Activated T-helper 1 cell treated with anti-CD3 and anti-CD28 coated beads, Interleukin-12 subunit alpha, Interleukin-12 subunit beta, Interleukin-2, Interleukin-4 antibody, amounts not matched to agents 30 ng/mL and 10 ng/mL and 1 ng/mL, durations not matched to agents 14 hours and 24 hours and 36 hours (primary cell): ENCODE measurements at places on chromosomes 13 and 19.
A peak's percentile ranks its signal among the peaks of the same experiment; 100 is the strongest.

GRCh38 chr19:38683393-38684077, 36.1 kb downstream of the ACTN4 start:
- H3K4me1 ChIP-seq = peaks cover 92% of the 10 kb centered on the region
- H3K27ac ChIP-seq = peak overlapping the region; percentile 23
- peak overlapping the region; percentile 31 for H3K4me3 ChIP-seq
- no peaks in the 10 kb centered on the region for H3K27me3 ChIP-seq

GRCh38 chr13:101453784-101454201, 1.3 kb downstream of the ITGBL1 start:
- peaks cover 6% of the 10 kb centered on the region for H3K27me3 ChIP-seq
- H3K36me3 ChIP-seq = no peaks in the 10 kb centered on the region
- no peak overlapping the region for H3K27ac ChIP-seq

DNA sequence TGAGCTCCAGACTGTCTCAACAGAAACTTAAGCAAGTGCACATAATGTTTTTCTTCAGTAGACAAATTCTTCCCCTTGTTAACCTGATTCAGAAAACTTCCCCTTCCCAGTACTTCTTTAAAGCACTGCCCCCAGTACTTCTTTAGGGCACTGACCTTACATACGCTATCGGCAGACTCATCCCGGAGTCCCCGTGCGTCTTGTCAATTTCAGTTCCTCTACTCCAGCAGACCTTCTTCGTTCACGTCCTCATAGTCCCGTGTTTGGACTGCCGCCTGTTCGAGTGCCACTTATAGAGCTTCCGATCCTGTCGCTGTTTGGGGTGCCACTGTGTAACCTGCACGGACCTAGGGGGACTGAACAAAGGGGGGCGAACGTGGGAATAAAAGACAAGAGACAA, 29.0 kb downstream of the ZNF627 start:
- no peak for DNase-seq
- H3K36me3 ChIP-seq = peaks cover 3% of the 10 kb centered on the region
- no peaks in the 10 kb centered on the region for H3K4me1 ChIP-seq
- peaks cover 13% of the 10 kb centered on the region for H3K27me3 ChIP-seq

GRCh38 chr19:14395262-14395661, 14.0 kb downstream of the ADGRE5 start:
- H3K36me3 ChIP-seq = peaks cover 44% of the 10 kb centered on the region
- DNase-seq = no peak
- no peaks in the 10 kb centered on the region for H3K4me1 ChIP-seq
- H3K27me3 ChIP-seq = no peaks in the 10 kb centered on the region

DNA sequence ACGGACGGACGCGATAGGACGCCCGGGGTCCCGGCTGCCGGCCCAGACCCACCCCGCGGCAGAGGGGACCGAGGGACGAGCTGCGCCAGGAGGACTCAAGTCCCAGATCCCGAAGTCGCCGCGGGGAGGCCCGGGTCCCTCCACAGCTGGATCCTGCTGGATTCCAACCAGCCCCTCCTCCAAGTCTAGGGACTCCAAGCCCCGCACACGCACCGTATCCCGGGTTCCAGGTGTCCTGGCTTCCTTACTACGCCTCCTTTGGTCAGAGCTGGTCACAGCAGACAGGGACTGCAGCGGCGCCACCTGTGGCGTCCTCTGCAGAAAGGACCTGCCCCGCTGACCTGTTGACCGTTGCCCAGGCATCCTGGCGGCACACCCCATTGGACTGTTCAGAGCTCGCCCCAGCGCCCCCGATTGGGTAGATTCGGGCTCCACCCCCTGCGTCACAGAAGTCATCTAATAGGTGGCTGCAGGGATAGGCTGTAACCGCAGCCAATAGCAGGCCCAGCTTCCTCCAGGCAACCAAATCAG, 29.0 kb upstream of the ZNF709 start:
- no peak overlapping the region for H3K27ac ChIP-seq
- no peak overlapping the region for H3K4me3 ChIP-seq

GRCh38 chr19:33490041-33490451, 31.5 kb downstream of the PEPD start:
- no peaks in the 10 kb centered on the region for H3K4me1 ChIP-seq
- no peak overlapping the region for H3K4me3 ChIP-seq
- no peak overlapping the region for H3K27ac ChIP-seq
- H3K36me3 ChIP-seq = no peaks in the 10 kb centered on the region

DNA sequence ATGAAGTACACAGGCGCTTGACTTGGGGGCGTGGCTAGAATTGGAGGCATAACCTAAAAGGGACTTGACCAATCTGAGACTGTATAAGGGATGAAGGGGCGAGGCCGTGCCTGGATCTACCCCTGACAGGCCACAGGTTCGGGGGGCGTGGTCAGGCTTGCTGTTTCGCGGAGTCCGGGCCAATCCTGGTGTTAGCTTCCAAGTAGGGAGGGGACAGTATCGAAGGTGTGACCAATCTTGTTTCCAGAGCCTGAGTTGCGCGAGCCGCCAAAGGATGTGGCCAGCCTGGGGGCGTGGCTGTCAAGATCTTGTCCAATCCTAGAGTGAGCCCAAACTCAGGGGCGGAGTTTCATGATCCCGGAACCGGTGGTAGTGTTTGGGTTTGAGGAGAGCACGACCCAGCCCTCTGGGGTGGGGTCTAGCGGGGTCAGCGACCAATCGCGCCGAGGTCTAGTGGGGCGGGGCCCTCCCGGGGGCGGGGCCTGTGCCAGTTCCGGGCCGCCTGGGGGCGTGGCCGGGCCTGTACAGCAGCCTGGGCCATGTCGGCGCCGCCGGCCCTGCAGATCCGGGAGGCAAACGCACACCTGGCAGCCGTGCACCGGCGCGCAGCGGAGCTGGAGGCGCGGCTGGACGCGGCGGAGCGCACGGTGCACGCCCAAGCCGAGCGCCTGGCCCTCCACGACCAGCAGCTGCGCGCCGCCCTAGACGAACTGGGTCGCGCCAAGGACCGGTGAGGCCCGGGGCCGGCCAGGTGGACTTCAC, at the start of gene VMAC:
Gene VMAC, plus strand, starts transcription at position 521 of the 762 bp plus-strand sequence. Its CDS starts 19 bp downstream, at position 540.
- peaks cover 30% of the 10 kb centered on the region for H3K4me1 ChIP-seq
- peak; percentile 100 for DNase-seq
- H3K4me3 ChIP-seq = peak within 1 kb of the TSS; percentile 99

GRCh38 chr13:110944121-110944967, 29.5 kb upstream of the ANKRD10 start:
- peak overlapping the region; percentile 51 for H3K4me3 ChIP-seq
- peak; percentile 53 for DNase-seq
- peaks cover 56% of the 10 kb centered on the region for H3K4me1 ChIP-seq
- no peaks in the 10 kb centered on the region for H3K27me3 ChIP-seq
- H3K36me3 ChIP-seq = peaks cover 4% of the 10 kb centered on the region

DNA sequence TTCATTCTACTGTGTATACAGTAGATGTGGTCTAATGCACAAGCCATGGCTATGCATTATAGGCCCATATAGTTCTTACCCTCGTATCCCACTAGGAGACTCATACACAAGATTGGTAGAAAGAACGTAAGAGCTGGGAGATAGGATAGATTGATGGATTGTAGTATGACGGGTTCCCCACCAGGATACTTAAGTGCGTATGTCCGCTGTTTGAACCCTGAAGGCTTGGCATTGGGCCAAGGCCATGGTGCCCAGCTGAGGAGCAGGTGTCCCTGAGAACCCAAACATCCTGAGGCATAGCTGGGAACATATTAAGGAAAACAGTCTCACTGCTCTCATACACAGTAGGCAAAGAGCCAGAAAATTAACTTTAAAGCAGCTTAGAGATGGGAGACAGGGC, 617.5 kb upstream of the KLF12 start:
- no peak overlapping the region for H3K27ac ChIP-seq
- DNase-seq = no peak
- H3K27me3 ChIP-seq = no peaks in the 10 kb centered on the region
- no peaks in the 10 kb centered on the region for H3K36me3 ChIP-seq

GRCh38 chr19:49017041-49017665, at the start of gene LHB:
TSS of gene LHB (minus strand) at chr19:49017091. CDS start at chr19:49017081, 10 bp downstream.
- peaks cover 20% of the 10 kb centered on the region for H3K4me1 ChIP-seq
- DNase-seq = no peak
- H3K36me3 ChIP-seq = peaks cover 14% of the 10 kb centered on the region

GRCh38 chr13:52459668-52460067, 4.4 kb downstream of the CKAP2 start:
- H3K4me1 ChIP-seq = peaks cover 79% of the 10 kb centered on the region
- H3K4me3 ChIP-seq = no peak overlapping the region
- no peak overlapping the region for H3K27ac ChIP-seq
- no peaks in the 10 kb centered on the region for H3K27me3 ChIP-seq
- peaks cover 28% of the 10 kb centered on the region for H3K36me3 ChIP-seq

DNA sequence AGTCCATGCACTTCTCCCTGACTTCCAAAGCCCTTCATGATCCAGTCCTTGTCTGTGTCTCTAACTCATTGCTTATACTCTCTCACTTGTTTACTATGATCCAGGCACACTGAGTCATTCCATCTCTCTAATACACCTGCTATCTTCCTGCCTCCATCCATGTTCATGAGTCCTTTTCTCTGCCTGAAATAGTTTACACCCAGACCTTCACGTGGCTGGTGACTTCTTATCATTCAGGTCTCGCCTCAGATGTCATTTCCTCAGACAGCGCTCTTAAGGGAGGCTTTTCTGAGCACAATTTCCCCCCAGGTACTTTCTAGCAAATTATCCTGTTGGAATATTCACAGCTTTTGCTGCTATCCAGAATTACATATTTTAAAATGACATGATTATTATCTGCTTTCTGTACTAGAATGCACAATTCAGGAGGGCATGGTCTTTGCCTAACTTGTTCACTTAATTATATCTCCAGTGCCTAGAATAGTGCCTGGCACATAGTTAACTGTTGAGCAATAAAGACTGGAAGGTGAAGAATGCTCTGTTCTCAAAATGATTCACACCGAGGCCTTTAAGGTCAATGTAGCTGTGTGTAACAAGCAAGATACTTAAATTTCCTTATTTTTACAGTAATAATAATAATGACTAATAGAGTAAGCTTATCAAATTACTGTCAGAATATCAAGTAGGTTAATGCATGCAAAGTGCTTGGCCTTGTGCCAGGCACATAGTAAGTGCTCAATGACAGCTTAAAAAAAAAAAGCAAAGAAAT, 183.7 kb upstream of the SPRY2 start:
- no peak overlapping the region for H3K4me3 ChIP-seq
- no peaks in the 10 kb centered on the region for H3K36me3 ChIP-seq
- no peaks in the 10 kb centered on the region for H3K4me1 ChIP-seq
- no peaks in the 10 kb centered on the region for H3K27me3 ChIP-seq

DNA sequence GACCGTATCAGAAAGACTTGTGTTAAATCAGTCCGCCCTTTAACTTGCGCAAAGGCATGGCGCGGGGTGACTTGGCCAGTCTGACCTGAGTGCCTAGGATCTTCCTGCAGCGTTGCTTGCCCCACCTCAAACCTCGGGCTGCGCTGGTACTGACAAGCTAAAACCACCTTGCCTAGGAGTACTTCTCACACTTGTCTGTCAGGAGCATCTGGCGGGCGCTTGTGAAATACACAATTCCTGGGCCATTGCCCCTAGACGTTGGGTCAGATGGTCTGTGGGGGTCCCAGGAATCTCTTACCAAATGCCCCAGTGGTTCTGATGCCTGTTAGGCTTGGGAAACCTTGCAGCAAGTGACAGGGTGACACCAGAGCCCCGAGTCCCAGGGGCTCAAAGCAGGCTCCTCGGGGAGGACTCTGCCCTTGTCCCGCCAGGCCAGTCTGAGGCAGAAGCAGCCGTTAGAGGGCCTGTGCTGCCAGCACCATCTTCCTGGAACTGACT, 12.9 kb downstream of the CEBPG start:
- peaks cover 5% of the 10 kb centered on the region for H3K4me1 ChIP-seq
- H3K4me3 ChIP-seq = no peak overlapping the region
- peaks cover 13% of the 10 kb centered on the region for H3K36me3 ChIP-seq
- H3K27ac ChIP-seq = no peak overlapping the region
- no peaks in the 10 kb centered on the region for H3K27me3 ChIP-seq

DNA sequence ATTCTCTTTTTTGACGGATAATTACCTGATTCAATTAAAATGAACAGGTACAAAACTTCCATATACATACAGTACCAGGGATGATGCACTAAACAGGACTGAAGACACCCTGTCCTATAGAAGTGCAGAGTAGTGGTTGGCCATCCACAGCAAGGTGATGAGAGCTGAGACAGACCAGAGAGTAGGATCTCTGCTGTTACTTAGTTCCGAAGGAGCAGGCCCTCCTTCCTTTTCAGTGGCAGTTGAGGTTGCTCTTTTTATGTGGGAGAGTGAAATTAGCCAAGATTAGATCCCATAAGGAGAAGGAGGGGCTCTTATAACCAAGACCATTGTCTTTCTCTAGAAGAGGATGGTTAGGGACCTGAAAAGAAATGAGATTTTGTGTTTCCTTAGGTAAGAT, 4.0 kb downstream of the PDS5B start:
- no peak overlapping the region for H3K27ac ChIP-seq
- no peaks in the 10 kb centered on the region for H3K27me3 ChIP-seq
- H3K4me3 ChIP-seq = no peak overlapping the region
- no peak for DNase-seq

GRCh38 chr13:39612023-39612637, 9.1 kb upstream of the LHFPL6 start:
- H3K4me1 ChIP-seq = no peaks in the 10 kb centered on the region
- peaks cover 12% of the 10 kb centered on the region for H3K27me3 ChIP-seq
- no peak overlapping the region for H3K27ac ChIP-seq
- DNase-seq = peak; percentile 16
- H3K36me3 ChIP-seq = no peaks in the 10 kb centered on the region
- H3K4me3 ChIP-seq = no peak overlapping the region

DNA sequence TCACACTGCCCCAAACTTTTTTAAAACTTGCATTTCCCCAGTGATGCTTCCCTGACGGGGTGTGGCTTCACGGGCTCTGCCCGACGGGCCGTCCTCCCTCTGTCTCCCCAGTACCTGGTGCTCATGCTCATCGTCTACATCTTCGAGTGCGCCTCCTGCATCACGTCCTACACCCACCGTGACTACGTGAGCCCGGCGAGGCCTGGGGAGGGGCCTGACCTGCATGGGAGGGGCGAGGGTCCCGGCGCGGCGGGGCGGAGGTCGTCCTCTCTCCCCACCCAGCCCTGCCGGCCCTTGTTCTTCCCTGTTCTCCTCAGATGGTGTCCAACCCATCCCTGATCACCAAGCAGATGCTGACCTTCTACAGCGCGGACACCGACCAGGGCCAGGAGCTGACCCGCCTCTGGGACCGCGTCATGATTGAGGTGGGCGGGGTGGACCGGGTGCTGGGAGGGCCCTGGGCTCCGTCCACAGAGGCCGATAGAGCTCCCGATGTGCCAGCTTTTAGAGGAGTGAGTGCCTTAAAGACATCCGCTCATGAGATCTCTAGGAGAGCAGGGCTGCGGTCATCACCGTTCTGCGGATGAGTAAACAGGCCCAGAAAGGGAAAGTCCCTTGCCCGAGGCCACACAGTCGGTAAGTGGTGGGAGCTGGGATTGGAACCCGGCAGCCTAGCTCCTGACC, 6.9 kb downstream of the UPK1A start:
- DNase-seq = peak; percentile 58
- H3K27ac ChIP-seq = peak overlapping the region; percentile 29
- H3K36me3 ChIP-seq = no peaks in the 10 kb centered on the region
- peaks cover 37% of the 10 kb centered on the region for H3K27me3 ChIP-seq
- peak overlapping the region; percentile 81 for H3K4me3 ChIP-seq
- peaks cover 15% of the 10 kb centered on the region for H3K4me1 ChIP-seq

GRCh38 chr13:35191883-35192282, 249.8 kb downstream of the NBEA start:
- no peak for DNase-seq
- no peak overlapping the region for H3K27ac ChIP-seq
- no peaks in the 10 kb centered on the region for H3K27me3 ChIP-seq
- H3K4me3 ChIP-seq = no peak overlapping the region
- H3K36me3 ChIP-seq = no peaks in the 10 kb centered on the region

GRCh38 chr19:49564616-49565045, 15.7 kb downstream of the NOSIP start:
- peak overlapping the region; percentile 50 for H3K4me3 ChIP-seq
- peak overlapping the region; percentile 92 for H3K27ac ChIP-seq
- H3K36me3 ChIP-seq = peaks cover 18% of the 10 kb centered on the region
- no peaks in the 10 kb centered on the region for H3K27me3 ChIP-seq
- DNase-seq = no peak
- H3K4me1 ChIP-seq = peaks cover 68% of the 10 kb centered on the region
